ENCODE measurements at places on chromosomes 11 and 22. TPM values are rescaled to one million over a fixed set of nuclear protein-coding genes. Genes with fewer than 3 reads are reported as not detected.
A peak's percentile ranks its signal among the peaks of the same experiment; 100 is the strongest.

- no peak for DNase-seq
Observed at GRCh38 chr22:38450234-38450797, 4.7 kb downstream of the KCNJ4 start.

Gene TMEM151A
- total RNA-seq, result 0.27 TPM

Gene FERMT3
- 32.7 TPM for total RNA-seq

DNA sequence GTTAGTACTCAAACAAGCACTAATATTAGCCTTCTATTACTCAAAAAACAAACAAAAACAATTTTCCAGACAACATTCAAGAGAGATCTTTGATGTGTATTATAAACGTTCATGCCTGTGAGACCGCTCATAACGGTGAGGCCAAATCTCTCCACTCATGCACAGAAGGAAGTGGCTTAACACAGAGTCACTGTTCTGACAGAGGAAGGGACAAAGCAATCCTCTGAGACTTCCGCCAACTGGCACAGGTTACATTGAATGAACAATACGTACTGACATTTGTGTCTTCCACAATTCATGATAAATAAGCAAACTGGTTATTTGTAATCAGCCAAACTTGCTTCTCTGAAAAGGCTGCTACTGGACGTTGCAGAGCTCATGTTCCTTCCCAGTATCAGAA, 30.5 kb downstream of the CHKA start:
- no peak for DNase-seq

Gene ZBTB16
- total RNA-seq, result 82.1 TPM

DNA sequence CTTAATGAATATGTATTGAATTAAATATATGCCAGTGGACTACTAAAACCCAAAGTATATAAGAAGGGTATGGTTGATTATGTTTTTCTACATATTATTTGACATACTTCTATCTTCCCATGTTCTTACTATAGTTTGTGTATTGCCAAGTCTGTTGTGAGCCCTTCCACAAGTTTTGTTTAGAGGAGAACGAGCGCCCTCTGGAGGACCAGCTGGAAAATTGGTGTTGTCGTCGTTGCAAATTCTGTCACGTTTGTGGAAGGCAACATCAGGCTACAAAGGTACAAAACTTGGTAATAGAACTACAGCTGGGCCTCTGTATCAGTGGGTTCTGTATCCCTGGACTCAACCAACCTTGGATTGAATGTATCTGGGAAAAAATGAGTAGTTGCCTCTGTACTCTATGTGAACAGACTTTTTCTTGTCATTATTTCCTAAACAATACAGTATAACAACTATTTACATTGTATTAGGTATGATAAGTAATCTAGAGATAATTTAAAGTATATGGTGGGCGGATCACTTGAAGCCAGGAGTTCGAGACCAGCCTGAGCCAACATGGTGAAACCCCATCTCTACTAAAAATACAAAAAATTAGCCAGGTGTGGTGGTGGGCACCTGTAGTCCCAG, 38.7 kb upstream of the TTC36 start:
- DNase-seq, result peak; percentile 53

Gene FOLH1
- total RNA-seq, result 1.0 TPM

Gene C22orf31
- total RNA-seq, result not detected

DNA sequence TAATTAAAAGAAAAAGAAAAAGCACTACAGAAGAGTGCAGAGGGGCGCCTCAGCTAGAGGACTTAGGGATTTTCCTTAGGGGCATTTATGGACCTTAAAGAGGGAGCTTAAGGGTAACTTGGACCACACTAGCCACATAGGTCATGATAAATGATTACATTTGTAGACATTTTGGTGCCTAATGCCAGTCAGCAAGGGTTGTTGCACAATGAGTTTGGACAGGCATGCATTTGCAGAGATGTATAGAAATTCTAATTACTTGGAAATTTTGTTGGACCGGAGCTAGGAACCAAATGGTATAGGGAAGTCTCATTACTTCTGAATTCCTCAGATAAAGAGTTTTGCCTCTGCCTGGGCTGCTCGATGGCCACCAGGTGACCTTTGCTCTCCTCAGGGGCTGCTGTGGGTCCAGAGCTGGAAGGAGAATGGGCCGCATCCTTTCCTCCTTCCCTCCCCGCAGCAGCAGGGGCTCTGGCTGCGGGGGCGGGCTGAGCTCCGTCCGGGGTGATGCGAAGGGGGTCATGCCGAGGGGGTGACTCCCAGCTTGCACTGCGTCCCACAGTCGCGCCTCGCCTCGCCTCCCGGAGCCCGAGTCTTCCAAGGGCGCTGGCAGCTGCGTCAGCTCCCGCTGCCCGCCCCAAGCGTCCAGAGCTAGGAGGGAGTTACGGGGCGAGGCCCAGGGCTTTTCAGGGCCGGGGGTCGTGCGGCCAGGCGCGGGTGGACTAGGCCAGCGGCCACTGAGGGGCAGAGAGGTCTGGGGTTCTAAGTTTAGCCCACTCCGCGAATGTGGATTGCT, 20.3 kb upstream of the MALAT1 start:
- peak; percentile 59 for DNase-seq

- no peak for DNase-seq
Observed at GRCh38 chr11:3709977-3710376, 38.8 kb upstream of the CHRNA10 start.

- no peak for DNase-seq
Observed at GRCh38 chr11:105156231-105156630, 16.7 kb upstream of the CARD18 start.

Gene MUC5AC
- total RNA-seq, result 0.63 TPM

- DNase-seq, result peak; percentile 87
Observed at GRCh38 chr11:117833401-117833891, 8.9 kb upstream of the FXYD2 start.

- no peak for DNase-seq
Observed at GRCh38 chr11:19676475-19677380, 35.9 kb upstream of the NAV2 start.

DNA sequence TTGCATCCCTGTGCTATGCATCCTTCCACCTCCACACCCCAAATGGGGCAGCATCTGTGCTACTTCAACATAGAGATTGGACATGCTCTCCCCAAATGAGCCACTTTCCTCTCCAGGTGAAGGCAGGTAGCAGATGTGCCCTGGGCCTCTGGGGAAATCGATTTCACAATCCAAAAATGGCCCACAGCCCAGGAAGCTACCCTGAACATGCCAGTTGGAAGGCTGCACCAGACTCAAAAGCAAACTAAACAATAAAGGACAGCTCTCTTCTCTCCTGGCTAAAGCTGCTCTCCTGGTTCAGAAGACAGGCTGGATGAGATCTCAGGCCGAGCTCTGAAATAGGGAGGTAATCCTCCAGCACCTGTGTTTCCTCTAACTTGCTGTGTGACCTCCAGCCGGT, 19.7 kb downstream of the ISX start:
- DNase-seq, result no peak

Gene SCARF2
- total RNA-seq, result 3.0 TPM

DNA sequence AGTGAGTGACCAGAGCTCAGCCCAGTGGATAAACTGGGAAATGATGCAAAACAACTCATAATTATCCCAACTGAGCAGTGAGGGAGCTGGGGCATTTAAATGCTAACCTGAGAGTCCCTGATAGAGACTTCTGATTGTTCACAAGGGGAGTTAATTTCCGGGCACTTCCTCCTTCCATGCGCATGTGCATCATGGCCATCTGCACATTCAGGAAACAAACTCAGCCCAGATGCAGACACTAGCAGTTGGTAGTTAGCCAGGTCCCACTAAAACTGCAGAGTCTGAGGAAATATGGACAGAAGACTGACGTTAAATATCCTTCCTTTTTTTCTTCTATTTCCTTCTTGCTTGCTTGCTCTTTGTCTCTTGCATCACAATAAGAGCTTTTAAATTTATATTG, 852.1 kb upstream of the LRRC4C start:
- no peak for DNase-seq

DNA sequence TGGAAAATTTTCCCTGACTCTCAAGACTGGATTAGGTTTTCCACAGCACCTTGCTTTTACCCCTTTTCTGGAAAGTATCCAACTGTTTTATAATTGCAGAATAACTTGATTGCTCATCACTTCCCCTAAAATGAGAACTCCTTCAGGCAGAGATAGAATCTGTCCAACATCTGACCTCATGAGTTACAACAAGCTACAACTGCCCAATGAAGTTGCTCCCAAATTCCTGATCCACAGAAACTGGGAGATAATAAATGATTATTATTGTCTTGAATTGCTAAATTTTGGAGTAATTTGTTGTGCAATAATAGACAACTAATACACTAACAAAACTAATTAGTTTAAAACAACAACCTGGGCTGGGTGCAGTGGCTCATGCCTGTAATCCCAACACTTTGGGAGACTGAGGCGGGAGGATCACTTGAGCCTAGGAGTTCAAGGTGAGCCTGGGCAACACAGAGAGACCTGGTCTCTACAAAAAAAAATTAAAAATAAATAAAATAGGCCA, 10.0 kb upstream of the CCDC83 start:
- no peak for DNase-seq

- peak; percentile 77 for DNase-seq
Observed at GRCh38 chr11:118910309-118911112, 15.2 kb downstream of the BCL9L start.

GRCh38 chr11:1469287-1469910, 17.2 kb downstream of the MOB2 start:
- DNase-seq, result no peak

Gene KIRREL3
- 0.70 TPM for total RNA-seq

Gene RPS13
- 562 TPM for total RNA-seq

- DNase-seq, result no peak
Observed at GRCh38 chr11:3880724-3881123, 25.3 kb downstream of the STIM1 start.

Gene OR51A7
- not detected for total RNA-seq

DNA sequence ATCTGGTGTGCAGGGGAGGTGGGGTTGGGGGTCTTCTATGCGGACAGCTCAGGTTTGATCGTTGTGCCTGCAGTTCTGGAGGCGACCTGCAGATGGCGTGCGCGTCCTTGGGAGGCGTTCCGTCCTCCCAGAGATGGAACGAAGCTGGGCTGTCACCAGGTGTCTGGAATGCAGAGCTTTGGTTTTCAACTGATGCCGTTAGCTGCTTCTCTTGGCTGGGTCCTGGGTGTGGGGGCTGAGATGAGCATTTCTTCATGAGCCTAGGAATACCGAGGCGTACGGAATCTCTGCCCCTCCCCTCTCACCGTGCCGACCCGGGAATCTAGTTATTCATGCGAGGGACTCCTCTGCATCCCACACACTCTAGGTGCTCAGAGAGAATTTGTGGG, 98.6 kb downstream of the CEP164 start:
- DNase-seq, result no peak

DNA sequence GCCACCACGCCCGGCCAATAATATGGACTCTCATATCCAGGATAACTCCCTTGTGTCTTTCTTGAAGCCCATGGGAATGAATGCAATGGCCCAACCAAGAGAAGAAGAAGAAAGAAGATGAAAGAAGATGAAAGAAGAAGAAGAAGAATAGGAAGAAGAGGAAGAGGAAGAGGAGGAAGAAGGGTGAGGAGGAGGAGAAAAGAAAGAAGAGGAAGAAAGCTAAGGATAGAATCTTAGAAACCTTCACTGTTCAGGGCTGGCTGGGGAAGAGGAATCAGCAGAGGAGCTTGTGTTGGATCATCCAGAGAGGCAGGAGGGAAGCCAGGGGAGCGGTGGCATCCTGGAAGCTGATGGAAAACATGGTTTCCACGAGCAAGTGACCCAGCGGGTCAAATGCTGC, 28.9 kb downstream of the MCHR1 start:
- no peak for DNase-seq

DNA sequence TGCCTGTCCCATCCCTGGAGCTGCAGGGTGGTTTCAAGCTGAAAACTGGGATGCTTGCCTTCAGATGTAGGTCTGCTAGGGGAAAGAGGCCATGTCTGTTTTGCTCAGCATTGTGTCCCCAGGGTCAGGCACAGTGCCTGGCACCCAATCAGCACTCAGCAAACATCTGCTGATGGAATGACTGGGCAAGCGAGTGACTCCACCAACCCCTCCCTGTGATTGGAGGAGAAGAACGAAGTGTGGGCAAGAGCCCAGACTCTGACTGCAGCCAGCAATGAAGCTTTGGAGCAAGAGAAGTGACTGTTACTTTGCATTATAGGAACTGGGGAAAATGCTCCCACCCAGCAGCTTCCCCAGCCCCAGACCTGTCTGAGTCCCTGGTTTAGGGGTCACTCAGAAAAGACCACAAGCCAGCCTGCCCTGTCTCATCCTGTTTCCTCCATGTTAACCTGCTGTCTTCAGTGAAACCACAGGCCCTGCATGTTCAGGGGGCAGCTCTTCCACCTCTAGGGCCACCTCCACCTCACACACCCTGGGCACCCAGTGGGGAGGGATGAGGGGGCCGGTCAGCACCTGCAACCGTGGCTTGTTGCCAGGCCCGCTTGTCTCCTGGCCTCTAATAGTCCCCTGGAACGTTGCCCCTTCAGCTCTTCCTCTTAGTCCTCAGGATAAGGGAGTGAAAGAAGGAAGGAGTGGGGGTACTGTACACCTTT, 147.4 kb downstream of the TRIM29 start:
- no peak for DNase-seq

Gene SYT13
- 7.5 TPM for total RNA-seq

DNA sequence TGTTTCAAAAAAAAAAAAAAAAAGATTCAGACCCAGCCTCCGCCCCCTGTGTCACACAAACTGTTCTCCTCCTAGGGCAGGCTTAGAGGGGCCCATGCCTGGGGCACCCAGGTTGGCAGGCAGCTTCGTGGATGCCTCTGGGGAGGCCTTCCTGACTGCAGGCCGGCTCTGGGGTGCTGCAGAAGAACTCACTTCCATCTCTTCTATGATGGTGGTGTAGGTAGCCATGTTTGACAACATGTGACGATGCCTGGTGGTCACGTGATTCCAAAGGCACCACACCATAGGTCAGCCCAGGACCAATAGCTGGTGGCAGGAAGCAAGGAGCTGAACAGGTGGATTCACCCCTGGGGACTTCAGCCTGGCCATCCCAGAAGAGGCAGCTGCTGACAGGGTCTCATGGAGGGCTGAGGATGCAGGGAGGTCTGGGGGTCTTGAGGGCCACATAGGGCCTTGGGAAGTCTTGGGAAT, 24.1 kb upstream of the CELSR1 start:
- DNase-seq, result peak; percentile 29

Gene LRRC10B
- 0.89 TPM for total RNA-seq

- DNase-seq, result no peak
Observed at GRCh38 chr11:17473071-17473744, 3.4 kb downstream of the ABCC8 start.

GRCh38 chr22:37328017-37328416, 45.7 kb downstream of the CYTH4 start:
- DNase-seq, result no peak

Gene RFPL2
- not detected for total RNA-seq

- no peak for DNase-seq
Observed at GRCh38 chr11:96134602-96135001, 208.4 kb downstream of the MAML2 start.

DNA sequence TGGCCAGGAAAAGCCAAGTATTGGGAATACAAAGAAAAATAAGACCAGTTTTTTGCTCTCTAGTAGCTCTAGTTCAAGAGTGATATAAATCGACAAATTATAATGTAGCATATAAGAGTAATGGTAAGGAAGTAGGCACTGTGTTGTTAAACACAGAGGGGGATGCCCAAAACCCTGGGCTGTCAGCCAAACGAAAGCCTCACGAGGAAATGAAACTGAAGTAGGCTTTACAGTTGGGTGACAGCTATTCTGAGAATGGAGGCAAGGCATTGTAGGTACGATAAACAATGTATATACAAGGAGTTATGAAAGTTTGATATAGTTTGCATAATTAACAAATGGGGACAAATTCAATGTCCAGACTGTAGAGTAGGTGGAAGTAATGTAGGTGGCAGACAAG, 176.4 kb downstream of the FAM181B start:
- DNase-seq, result no peak

Gene EFCAB6
- 1.8 TPM for total RNA-seq

Data from mucosa of descending colon (tissue), 3 donors.